ENCODE measurements at places on chromosomes 4 and X. TPM values are rescaled to one million over a fixed set of nuclear protein-coding genes. Genes with fewer than 3 reads are reported as not detected.

DNA sequence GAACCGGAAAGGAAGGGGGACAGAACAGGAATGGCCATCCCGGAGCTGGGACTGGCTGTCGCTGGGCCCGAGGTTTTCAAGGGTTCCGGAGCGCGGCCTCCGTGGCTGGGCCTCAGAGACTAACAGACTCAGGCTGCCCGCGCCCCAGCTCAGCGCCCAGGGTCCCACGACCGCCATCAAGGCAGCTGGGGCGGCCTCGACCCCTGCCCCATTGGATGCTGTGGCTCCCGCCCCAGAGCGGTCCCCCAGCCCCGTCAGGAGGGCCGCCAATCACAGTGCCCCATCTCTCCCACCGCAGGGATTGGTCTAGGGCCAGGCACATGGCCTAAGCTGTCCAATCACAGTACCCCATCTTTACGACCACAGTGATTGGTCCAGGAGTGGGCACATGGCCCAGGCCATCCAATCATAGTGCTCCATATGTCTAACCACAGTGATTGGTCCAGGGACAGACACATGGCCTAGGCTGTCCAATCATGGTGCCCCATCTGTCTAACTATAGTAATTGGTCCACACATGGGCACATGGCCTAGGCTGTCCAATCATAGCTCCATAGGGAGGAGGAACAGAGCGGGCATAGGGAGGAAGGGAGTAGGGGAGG, 105.3 kb upstream of the NKX1-1 start:
- DNase-seq: peak; percentile 67

DNA sequence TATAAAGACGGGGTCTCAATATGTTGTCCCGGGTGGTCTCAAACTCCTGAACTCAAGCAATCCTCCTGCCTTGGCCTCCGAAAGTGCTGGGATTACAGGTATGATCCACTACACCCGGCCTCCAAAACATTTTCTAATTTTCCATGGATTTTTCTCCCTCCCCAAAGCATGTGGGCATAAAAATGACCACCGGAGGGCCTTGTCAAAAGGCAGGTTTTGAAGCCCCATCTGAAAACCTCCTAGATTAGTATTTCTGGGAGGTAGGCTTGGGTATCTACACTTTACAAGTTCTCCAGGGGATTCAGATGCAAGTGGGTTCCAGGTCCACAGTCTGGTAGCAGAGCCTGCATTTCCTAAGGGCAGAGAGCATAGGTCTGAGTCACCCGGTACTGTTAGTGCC, 1.4 kb upstream of the GPR173 start:
- DNase-seq: peak; percentile 13

- DNase-seq: no peak
Observed at GRCh38 chr4:18192901-18193300, 171.3 kb upstream of the LCORL start.

- no peak for DNase-seq
Observed at GRCh38 chrX:153635788-153636668, 11.0 kb upstream of the DUSP9 start.

- no peak for DNase-seq
Observed at GRCh38 chr4:154485127-154485773, 6.3 kb downstream of the DCHS2 start.

- peak; percentile 11 for DNase-seq
Observed at GRCh38 chr4:56055027-56055977, 106.6 kb downstream of the CEP135 start.

DNA sequence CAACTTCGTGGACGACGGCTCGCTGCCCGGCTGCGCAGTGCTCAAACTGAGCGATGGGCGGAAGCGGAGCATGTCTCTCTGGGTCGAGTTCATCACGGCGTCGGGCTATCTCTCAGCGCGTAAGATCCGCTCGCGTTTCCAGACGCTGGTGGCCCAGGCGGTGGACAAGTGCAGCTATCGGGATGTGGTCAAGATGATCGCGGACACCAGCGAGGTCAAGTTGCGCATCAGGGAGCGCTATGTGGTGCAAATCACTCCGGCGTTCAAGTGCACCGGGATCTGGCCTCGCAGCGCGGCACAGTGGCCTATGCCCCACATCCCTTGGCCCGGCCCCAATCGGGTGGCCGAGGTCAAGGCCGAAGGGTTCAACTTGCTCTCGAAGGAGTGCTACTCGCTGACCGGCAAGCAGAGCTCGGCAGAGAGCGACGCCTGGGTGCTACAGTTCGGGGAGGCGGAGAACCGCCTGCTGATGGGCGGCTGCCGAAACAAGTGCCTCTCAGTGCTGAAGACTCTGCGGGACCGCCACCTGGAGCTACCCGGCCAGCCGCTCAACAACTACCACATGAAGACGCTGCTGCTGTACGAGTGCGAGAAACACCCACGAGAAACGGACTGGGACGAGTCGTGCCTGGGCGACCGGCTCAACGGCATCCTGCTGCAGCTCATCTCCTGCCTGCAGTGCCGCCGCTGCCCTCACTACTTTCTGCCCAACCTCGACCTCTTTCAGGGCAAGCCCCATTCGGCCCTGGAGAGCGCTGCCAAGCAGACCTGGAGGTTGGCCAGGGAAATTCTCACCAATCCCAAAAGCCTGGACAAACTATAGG, 1.5 kb downstream of the MAB21L2 start:
- peak; percentile 60 for DNase-seq

- DNase-seq: no peak
Observed at GRCh38 chrX:132482632-132483031, 6.2 kb downstream of the MBNL3 start.

GRCh38 chrX:124212622-124213021, 119.8 kb upstream of the TEX13D start:
- DNase-seq: no peak

DNA sequence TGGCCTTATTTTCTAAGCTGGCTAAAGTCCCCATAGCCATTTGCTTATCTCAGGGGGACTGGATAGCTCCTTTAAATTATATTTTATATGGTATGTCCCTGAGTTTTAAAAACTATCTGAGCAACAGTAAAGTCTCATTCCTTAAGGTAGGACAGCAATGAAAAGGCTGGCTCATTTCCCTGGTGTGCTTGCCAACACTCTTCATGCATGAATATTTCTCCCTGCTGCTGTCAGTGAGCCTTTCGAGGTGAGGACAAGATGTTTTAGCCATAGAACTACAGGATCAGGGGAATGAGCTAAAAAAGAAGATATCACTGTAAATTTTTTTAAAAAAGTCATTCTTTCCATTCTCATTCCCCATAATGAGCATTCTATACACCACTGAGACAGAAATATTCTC, 427.3 kb upstream of the FAM241A start:
- DNase-seq: no peak

- DNase-seq: peak; percentile 52
Observed at GRCh38 chrX:71178908-71179307, 34.3 kb downstream of the NLGN3 start.

- no peak for DNase-seq
Observed at GRCh38 chr4:159562366-159562765, 459.5 kb downstream of the RAPGEF2 start.

DNA sequence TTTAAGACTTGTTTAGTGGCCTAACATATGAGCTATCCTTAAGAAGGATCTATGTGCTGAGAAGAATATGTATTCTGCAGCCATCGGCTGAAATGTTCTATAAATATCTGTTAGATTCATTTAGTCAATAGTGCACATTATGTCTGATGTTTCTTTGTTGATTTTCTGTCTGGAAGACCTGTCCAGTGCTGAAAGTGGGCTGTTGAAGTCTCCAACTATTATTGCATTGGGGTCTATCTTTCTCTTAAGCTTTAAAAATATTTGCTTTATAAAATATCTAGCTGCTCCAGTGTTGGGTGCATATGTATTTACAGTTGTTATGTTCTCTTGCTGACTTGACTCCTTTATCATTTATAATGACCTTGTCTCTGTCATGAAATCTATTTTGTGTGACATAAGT, 9.4 kb upstream of the BLTP1 start:
- DNase-seq: no peak

GRCh38 chr4:146302822-146303221, 88.5 kb downstream of the REELD1 start:
- DNase-seq: no peak

DNA sequence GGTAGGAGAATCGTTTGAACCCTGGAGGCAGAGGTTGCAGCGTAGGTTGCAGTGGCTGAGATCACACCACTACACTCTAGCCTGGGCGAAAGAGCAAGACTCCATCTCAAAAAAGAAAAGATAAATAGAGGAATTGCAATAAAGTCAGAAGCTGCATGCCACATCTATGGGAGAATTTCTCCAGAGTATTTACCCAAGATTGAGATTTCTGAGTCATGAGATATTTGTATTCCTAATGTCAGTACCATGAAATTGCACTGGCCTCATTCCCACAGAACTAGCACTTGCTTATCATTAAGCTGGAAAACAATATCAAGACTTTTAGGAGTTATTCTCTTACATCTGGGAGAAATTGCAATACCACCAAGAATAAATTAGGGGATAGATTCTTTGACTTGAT, 37.4 kb downstream of the ASIC5 start:
- peak; percentile 73 for DNase-seq

DNA sequence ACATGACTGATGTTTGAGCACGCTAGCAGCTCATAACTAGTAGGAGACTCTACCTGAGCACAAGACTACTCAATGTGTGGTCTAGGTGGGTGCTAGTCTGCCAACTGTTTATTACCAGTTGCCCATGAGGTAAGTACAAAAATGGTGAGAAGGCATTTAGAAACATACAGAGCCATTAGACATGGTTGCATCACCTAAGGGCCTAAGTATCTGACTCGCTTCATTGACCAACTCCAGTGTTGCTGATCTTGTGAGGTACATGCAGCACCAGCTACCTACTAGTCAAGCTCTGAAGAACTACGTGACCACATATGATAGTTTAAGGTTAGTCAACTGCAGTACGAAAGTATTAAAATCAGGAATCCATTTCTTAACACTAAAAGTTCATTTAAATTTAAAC, 39.9 kb downstream of the APBB2 start:
- DNase-seq: peak; percentile 42

DNA sequence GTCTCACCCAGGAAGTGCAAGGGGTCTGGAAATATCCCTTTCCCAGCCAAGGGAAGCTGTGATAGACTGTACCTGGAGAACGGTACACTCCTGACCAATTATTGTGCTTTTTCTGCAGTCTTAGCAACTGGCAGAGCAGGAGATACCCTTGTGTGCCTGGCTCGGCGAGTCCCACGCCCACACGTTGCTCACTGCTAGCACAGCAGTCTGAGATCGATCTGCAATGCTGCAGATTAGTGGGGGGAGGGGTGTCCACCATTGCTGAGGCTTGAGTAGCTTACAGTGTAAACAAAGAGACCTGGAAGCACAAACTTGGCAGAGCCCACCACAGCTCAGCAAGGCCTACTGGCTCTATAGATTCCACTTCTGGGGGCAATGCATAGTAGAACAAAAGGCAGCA, 138.5 kb downstream of the CHRDL1 start:
- DNase-seq: no peak

DNA sequence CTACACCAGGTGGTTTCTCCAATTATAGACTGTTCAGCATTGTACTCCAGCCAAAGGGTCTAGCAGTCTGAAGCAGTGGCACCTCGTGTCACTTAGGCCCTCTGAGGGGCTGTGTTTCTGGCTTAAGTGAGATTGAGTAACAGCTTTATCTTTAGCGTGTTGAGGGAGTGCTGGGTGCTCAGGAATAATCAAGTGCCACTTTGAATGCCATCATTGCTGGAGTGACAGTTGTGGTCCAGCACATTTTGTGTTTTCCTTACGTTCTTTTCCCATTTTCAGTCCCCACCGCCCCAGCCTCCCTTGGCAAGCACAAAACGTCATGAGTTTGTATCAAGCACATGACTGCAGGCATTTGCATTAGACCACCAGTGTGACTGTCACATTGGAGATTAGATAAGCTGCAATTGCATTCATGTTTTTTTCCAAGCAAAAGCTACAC, 58.7 kb downstream of the FNIP2 start:
- no peak for DNase-seq

DNA sequence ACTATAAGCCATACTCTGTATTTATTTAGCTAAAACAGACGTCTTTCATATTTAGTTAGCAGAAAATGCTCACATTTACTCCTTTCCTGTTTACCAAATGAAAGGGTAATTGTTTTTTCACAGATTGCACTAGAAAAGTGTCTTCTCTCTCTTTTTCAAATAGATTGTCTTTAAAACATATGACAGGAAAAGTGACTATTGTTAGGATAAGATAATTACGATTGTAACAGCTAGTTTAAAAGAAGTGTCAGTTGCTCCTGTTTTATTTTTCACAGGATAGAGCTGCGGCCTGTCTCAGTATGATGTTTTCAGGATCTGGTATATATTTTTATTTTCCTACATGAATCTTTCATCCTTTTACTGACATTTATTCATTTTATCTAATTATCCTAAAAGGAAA, 353.5 kb downstream of the FBXO8 start:
- no peak for DNase-seq

GRCh38 chr4:156999175-156999517, 27.5 kb upstream of the PDGFC start:
- peak; percentile 99 for DNase-seq

- no peak for DNase-seq
Observed at GRCh38 chrX:54530357-54530900, 410 bp downstream of the GNL3L start.

- no peak for DNase-seq
Observed at GRCh38 chr4:26729027-26729426, 131.6 kb upstream of the STIM2 start.

DNA sequence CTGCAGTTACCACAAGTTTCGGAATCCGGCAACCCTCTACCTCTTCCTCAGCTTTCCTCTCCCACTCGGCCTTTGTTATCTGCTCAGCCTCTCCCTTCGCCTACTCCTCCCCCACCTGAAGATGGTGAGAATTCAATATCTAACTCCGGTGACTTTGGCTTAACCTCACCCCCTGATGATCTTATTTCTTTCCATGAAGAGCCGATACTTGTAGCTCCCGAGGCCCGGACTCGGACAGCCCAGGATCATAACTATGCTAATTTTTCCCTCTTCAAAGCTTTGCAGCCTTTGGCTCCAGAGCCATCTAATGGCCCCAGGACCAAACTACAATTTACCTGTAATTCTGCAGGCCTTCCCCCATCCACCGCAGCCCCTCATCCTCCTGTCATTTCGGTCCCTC, 32.0 kb upstream of the MGST2 start:
- peak; percentile 36 for DNase-seq

INTU gene
- total RNA-seq: 9.5 TPM

ETDA gene
- not detected for total RNA-seq

CPLX1 gene
- not detected for total RNA-seq

XAGE1A gene
- total RNA-seq: not detected

MOSPD2 gene
- total RNA-seq: 10.8 TPM

RASSF6 gene
- not detected for total RNA-seq

LARP1B gene
- total RNA-seq: 18.5 TPM

DCLK2 gene
- 14.0 TPM for total RNA-seq

MAGEC2 gene
- total RNA-seq: 0.17 TPM

NAT8L gene
- total RNA-seq: 0.26 TPM

All from fibroblast of lung (primary cell).